Sciatic nerve (tissue), 2 donors: ENCODE measurements at places on chromosomes 3 and 15.

DNA sequence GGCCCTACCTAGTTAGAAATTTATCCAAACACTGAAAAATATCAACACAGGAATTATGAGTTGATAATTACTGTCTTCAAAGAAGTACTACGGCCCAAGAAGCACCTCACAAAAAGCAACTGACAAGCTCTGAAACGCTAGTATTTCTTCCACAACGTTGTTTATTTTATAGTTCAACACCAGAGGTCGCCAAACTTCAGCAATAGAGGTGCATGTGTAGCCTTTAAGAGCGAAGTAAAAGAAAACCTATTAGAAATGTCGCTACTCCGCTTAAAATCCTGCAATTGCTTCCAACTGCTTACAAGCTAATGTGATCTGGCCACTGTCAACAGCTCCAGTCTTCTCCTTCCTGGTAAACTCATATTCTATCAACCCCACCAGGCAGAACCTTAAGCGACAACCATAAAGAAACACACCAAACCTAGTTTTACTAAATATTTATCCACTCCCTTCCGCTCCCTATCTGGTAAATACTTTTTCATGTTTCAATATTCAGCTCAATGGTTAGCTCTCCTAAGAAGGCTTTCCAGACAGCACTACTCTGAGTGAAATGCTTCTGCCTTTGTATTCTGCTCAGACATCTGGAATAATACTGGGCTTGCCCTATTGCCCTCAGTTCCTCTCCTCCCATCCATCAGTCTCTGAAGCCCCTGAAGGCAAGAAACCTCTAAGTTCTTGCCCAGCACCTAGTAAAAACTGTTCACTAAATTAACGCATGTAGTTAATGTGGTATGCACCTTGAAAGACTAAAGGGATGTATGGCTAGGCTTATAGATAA is 110.2 kb downstream of the NR1I2 start:
- no peak for DNase-seq

DNA sequence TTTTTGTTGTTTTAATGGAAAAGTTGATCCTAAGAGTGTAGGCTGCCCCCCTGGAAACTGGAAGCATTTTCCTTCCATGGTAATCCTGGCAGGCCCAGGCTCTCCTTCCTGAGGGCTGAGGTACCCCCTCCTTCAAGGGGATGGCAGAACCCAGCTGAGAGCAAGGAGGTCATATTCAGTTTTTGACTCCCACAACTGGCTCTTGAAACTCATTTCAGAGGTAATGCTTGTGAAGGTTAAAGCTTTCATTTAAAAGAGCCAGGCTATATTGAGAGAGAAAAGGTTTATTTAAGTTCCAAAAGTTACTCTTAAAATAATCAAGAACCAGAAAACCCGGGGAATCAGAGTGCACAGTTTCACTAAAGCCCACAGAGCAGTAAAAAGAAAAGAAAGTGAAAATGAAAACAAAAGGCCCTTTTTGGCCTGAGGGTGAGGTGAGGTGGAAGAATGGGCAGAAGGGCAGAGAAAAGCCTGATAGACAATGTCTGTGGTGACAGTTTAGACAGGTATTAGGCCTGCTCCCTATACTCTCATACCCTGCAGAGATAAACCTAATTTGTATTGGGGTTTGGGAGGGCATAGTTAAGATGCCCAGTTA is 47.0 kb upstream of the RBP1 start:
- DNase-seq, result no peak

DNA sequence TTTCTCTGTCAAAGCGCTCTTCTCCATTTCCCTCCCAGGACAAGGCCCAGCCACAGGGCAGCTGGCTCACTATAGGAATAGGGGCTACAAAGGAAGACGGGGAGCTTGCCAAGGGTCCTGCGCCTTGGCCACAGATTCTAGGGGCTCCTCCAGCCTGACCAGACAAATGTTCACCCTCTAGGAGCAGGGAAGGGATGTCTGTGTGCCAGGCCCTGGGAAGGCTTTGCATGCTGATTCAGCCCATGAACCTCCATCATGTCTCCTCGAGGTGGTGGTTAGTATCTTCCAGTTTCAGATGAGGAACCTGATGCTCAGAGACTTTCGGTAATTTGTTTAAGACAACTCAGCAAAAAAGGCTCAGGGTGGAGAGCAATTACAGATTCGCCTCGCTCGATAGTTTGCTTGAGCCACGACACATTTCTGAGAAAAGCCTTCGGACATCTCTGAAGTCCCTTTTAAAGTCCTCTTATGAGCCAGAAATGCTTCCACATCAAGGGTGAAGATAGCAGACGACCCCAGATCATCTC is 110.0 kb downstream of the XXYLT1 start:
- DNase-seq, result no peak

DNA sequence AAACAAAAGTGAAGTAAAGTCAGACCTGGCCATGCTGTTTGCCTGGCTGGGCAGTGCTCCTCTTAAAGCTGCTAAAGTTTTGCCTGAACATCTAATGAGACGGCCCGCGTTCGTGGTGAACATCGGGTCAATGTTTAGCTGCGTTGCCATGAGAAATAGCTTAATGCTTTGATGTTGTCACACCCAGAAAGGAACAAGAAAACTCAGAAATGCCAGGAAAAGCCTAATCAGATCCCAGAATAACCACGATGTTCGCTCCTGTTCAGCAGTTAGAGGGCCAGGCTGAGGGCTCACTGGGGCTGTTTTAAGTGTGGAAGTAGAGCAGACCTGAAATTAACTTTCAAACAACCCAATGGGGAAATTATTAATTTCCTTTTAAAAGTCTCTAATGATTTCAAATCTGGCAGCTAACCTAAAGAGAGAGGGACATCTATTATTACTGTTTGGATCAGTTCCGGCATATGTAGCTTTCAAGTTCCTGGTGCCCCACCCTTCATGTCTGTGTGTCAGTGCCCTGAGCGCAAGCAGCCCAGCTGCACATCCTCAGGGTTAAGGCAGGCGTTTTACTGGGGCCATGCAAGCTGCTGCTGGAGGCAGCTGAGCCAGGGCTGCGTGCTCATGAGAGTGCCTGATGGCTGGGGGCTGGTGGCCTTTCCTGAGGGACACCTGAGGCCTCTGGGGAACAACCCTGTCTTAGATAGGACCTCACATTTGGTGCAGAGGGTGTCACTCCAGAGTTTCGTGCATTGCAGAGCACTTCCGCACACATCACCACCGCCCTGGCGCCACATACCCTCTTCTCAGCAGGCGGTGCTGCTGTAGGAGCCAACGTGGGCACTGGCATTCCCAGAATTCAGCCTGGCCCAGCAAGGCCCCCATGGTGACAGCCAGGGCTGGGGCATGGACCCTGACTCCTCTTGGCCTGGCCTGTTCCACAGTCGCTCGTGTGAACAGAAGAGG is 76.6 kb downstream of the LRRK1 start:
- DNase-seq, result no peak

GRCh38 chr15:89587955-89588354 is 12.7 kb downstream of the TICRR start:
- DNase-seq, result no peak

- no peak for DNase-seq
These were observed 2.5 kb downstream of the SEMA3B start for GRCh38 chr3:50271314-50271936.

DNA sequence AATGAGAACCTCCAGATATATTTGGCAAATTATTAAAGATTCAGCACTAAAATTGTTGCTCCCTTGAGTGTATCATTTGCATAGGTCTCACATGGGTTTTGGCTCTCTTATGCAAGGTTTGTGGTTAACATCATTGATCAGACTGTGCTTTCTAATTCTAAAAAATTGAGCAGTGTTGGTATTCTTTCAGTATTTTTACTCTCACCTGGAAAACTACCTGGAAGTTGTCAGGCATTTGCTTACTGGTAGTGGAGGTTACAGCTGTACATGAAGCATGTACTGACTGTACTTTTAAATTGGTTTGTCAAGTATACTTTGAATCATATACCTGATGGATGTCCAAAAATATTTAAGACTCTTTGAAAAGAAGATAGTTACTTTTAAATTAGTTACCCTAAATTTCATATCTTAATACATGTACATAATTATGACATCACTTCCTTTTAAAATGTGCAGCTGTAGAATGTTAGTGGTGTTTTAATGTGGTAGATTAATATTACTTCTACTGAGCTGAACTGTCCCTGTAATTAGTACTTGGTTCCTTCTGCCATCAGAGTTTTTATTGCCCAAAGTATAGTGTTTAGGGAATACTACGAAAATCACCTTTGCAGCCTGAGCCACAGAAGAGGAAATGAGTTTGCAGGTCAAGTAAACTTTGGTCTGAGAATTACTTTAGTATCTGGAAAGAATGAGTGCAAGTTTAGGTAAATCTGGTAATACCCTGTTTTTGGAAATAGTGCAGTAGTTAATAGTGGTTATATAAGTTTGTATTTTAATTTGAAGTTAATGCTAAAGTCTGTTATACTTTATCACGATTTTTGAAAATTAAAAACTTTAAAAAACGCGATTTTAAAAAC is 2.8 kb downstream of the CHD2 start:
- DNase-seq, result no peak

DNA sequence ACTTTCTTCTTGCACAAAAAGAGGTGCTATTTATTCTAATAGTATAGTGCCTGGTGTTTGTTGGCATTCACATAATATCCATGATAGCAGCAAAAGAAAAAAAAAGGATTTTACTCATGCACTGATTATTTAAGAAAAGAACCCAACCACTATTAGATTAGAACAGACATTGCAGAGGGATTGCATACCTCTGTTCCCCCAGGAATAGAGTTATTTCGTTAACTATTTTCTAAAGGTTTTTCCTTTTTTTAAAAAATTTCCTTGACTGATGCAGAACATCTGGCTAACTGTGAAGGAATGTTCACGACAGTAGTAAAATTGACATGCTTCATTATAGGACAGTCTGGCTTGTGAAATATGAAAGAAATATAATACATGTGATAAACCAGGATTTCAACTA is 136.6 kb upstream of the PTX3 start:
- no peak for DNase-seq

GRCh38 chr3:143031327-143031726 is 30.0 kb downstream of the U2SURP start:
- no peak for DNase-seq

- DNase-seq, result no peak
These were observed 5.2 kb downstream of the KLHL25 start for GRCh38 chr15:85789496-85789875.

GRCh38 chr3:78633626-78634025 is 1134.2 kb downstream of the ROBO1 start:
- no peak for DNase-seq

DNA sequence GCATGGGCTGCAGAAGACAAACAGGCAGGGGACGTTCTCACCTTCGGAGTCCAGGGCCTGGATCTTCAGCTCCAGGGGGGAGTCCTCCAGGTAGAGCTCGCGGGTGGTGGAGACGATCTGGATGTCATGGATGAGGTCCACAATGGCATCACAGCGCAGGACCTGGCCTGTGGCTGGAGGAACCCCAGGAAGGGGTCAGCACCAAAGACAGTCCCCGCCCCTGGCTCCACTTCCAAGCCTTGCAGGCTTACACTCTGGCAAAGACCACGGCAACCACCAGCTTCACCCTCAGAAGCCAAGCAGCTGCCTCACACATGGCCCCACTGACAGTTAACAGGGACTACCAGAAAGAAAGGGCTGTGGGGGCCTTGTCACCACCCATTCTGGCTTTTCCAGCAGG is 22.8 kb downstream of the NUP210 start:
- DNase-seq, result no peak

GRCh38 chr3:66376568-66376967 is 124.3 kb downstream of the LRIG1 start:
- DNase-seq, result no peak

DNA sequence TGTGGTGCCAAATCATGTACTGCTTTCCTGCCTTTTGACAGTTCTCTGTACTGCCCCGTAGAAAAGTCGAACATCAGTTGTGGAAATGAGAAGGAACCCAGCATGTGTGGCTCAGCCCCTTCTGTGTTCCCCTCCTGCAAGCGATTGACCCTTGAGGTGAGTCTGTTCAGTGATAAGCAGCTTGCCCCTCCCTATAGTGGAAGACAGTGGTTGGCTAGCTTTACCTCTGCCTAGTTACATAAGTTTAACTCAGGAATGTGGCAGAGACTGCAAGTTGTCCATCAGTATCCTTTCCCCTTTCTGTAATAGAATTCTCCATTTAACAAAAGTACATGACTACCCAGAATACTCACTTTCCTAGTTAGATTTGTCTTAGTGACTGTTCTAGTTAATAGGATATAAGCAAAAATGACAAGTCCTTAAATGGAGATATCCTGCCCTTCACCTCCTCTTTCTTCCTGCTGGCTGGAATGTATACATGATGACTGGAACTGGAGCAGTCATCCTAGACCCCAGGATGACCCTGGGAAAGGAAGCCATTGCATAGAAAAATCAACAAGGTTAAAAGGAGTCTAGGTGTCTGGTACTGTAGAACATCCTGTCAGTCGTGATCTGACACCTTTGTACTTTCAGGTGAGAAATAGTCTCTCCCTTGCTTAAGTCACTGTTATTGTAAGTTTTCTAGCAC is 10.6 kb downstream of the SETMAR start:
- DNase-seq, result no peak

DNA sequence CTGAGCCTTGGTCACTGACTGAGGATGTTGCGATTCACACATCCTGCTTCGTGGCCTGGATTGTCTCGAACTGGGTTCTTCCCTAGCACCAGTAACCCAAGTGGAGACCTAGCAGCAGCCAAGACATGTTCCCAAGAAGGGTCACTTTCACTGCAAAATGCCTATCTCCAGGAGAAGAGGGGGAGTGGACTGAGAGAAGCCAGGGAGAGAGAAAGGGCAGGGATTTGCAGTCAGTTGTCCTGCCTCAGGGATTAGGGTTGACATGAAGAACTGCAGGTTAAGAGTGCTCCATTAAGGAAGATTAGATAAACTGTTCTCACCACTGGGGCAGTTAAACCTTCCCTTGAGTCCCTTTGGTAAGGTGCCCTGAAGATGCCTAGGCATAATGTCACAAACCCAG is 5.7 kb upstream of the CD276 start:
- DNase-seq, result no peak

DNA sequence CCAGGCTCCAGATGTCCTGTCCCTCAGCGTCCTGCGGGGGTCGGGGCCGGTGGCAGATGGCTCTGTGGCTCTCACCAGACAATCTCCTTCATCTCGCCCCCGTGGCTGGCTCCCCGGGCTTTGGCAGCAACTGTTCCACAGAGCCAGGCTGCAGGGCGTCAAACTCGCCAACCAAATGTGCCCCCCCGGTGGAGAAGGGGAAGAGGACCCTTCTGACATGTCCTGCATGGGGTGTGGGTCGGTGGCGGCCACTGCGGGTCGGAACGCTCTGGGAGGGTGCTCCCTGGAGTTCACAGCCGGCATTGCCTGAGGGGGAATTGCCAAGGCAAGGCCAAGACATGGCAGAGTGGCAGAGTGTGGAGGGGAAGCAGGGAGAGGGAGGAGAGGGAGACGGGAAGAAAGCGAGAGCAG is 36.0 kb downstream of the BDH1 start:
- DNase-seq, result no peak

- no peak for DNase-seq
These were observed 160.4 kb downstream of the VGLL3 start for GRCh38 chr3:86830566-86830965.

- no peak for DNase-seq
These were observed 305.5 kb downstream of the GRM7 start for GRCh38 chr3:7166460-7166859.

DNA sequence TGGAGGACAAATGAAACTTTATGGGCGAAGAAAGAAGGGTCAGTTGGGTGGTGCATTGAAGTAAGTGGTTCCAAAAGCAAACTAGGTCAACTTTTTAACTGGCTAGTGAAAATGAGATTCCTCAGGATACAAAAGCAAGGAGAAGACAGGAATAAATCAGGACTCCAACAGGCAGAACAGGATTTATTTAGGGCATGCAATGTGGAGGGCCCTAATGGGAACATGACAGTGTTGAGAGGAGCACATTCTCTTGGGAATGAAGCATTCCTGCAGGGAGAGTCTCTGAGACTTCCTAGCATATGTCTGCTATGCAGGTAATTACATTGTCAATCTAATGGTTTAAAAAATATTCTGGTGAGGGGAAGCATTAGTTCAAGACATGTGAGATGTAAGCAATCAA is 8.7 kb downstream of the NPAP1 start:
- DNase-seq, result no peak
